ENCODE measurements at places on chromosomes 6 and 20.

GRCh38 chr6:39821742-39822532 lies 29.8 kb downstream of the DAAM2 start:
- no peak for DNase-seq

DNA sequence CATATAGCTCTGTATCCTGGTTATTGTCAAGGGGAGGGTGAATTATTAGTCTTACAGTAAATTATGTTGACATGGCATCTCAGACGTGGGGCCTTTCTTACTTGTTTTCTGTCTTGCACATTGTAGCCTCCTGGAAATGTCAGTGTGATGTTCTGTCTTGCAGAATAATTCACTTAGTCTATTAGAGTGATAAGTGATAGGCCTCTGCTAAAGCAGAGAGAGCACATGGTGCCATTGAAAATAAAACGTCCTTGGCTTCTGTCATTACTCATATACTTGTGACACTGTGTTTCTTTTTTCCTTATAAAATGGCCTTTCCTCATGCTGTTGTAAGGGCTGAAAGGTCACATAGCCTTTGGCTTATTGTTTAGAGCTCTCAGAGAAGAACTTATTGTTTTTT lies 531.0 kb downstream of the EPM2A start:
- no peak for DNase-seq

DNA sequence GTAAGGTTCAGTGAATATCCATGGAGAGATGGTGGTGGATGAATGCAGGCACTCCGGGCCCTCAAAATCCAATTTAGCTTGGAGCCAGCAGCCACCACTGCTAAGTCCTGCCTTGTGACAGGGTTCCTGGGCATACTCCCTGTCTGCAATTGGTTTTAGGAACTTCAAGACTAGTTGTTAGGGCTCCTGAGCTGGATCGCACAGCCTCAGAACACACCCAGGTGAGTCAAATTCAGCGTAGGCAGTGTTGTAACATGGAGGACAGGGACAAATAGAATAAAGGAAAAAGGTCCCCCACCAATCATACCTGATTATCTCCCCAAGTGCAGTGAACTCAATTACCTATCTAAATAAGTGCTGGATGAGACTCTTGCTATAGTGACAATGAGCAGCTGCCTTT lies 74.6 kb downstream of the PERP start:
- DNase-seq, result no peak

GRCh38 chr6:136647363-136647852 lies 97.2 kb upstream of the MAP7 start:
- DNase-seq, result no peak

DNA sequence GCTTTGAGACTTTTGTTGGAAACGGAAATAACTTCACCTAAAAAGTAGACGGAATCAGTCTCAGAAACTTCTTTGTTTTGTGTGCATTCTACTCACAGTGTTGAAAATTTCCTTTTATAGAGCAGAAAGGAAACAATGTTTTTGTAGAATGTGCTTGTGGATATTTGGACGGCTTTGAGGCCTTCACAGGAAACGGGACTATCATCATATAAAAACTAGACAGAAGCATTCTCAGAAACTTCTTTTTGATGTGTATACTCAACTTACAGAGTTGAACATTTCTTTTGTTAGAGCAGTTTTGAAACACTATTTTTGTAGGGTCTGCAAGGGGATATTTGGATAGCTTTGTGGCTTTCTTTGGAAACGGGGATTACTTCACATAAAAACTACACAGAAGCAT lies 627.5 kb upstream of the ZNF337 start:
- DNase-seq, result no peak

DNA sequence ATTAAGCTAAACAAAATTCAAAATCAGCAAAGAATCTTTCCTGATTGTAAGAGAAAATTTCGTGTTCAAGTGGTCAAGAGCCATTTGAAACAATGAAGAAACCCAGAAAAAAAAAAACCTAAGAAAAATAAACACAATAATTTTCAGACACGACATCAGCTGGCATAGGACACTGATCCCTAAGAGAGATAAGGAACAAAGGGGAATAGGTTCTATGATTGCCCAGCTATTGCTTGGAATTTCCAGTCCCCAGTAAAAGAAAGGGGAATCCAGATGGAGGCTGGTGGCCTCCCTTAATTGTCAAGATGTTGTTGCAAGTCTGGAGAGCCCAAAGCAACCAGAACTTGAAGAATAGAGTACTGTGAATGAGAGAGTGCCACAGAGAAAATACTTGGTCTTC lies 48.5 kb downstream of the COL12A1 start:
- DNase-seq, result no peak

GRCh38 chr6:85424981-85425380 lies 24.9 kb upstream of the NT5E start:
- no peak for DNase-seq

DNA sequence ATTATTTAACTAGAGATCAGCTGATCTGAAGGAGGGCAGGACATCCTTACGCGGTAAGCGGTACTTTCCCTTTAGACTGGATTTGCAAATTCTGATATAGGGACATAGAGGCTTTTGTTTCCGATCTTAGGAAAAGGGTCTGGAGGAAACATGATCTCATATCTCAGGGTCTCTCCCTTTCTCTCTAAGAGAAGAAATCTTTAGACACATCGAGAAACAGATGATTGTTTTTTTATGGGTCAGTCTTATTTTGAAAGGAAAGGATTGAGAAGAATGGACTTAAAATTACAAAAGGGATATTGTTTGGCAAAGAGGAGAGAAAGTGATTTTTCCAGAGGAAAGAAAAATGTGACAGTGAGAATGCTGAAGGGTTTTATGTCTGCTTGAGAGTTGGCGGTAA lies 83.9 kb upstream of the OGFRL1 start:
- DNase-seq, result no peak

DNA sequence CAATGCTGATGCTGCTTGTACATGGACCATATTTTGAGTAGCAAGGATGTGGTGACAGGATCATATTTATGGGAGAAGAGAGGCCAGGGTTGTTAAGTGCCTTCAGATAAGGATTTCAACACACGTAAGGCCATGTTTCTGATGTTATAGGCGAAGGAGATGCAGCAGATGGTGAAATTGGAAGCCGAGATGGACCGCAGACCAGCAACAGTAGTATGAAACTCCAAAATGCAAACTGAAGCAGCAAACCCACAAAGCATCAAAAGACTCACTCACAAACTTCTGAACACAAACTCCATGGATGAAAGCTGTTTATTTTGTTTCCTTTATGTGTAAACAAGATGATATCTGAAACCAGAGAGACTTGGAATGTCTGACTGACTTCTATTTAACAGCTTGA lies 35.6 kb upstream of the LAMP5 start:
- no peak for DNase-seq

GRCh38 chr20:9817654-9818053 lies 21.2 kb downstream of the PAK5 start:
- DNase-seq, result no peak

- DNase-seq, result no peak
These were observed 24.0 kb downstream of the COL11A2 start for GRCh38 chr6:33168284-33168601.

- DNase-seq, result no peak
These were observed 118.0 kb downstream of the HFE start for GRCh38 chr6:26205161-26205624.

- DNase-seq, result no peak
These were observed 14.1 kb downstream of the SYNDIG1 start for GRCh38 chr20:24483435-24484080.

DNA sequence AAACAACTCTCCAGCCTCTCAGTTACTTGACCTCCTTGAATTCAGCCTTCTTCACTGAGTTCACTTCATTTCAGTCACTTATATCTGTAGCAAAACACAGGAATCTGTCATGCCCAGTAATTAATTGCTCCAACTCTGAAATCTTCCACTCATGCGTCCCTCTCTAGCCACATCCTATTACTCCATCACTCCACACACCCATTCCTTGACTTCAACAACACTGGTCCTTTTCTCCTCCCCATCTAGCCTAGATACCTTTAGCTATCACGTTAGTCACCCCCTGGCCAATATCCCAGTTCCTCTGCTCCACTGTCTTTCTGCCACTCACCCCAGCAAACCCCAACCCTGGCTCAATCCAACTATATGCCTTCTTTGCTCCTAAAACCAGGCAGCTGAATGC lies 7.7 kb downstream of the ZHX3 start:
- DNase-seq, result no peak

DNA sequence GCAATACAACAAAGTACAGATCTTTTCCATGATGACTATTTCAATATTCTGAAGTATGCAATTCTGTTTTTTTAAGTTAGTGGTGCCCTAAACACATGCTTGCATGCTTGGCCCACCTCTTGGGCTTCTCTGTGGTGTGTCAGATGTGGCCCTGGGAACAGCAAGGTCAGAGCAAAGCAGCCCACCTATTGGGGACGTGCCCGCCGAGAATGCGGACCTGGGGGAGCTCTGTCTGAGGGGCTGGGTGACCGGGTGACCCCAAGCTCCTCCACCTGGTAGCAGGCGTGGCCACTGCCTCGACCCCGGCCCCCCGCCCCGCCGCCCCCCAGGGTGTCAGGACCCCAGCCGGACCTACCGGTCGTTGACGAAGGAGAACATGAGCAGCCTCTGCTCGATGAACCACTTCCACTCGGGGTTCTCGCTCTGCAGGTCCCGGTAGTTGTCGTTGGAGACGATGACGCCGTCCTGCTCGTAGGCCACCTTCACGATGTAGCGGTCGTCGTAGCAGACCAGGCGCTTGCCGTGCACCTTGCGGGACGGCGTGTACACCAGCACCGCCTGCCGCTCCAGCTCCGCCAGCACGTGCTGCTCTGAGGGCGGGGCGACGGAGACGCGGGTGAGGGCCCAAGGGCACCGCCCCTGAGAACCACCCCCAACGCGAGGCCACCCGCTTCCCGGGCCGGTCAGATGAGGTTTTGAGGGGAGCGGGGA lies 28.3 kb downstream of the ZC3H12D start:
- DNase-seq, result no peak

DNA sequence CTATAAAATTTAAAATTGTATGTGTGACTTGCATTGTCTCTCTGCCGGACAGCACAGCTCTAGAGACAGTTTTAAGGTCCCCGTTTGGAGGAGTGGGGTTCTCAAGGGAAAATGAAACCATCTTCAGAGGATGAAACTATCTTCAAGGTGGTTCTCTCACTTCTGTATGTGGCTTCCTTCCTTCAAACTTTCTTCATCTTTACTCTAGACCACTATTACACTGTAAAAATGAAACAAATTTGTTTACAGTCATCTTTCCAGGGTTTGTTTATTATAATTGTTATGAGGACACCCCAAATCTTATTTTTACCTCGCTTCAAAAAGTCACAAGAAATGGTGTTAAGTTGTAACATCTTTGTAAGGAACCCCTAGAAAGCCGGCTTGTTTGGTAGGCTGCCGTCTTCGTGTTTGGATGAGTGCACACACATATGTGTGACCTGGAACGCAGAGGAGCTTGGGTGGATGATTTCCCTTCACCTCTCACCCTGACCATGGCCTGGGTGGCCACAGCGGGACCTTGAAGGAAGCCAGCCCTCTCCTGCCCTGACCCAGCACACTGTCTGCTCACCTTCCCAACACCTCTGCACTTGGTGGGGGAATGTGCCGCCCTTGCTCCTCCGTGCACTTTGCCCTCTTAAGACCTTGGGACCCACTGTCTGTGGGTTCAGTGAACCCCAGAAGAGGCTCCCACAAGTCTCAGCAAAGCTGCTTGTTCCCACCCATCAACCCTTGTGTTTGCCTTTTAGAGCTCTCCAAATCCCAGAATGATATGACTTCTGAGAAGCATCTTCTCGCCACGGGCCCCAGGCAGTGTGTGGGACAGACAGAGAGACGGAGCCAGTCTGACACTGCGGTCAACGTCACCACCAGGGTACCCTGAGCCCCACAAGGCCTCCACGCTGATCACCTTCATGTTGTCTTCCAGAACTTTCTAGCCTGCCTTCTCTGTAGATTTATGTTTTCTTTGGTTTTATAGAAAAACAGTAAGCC lies 67.8 kb downstream of the SYTL3 start:
- no peak for DNase-seq
